ENCODE measurements at places on chromosomes 11 and 22.

- peak; percentile 24 for DNase-seq
These were observed 4.5 kb downstream of the MYEOV start for GRCh38 chr11:69298267-69299022.

GRCh38 chr22:47299863-47300697 is 537.6 kb downstream of the TBC1D22A start:
- no peak for DNase-seq

DNA sequence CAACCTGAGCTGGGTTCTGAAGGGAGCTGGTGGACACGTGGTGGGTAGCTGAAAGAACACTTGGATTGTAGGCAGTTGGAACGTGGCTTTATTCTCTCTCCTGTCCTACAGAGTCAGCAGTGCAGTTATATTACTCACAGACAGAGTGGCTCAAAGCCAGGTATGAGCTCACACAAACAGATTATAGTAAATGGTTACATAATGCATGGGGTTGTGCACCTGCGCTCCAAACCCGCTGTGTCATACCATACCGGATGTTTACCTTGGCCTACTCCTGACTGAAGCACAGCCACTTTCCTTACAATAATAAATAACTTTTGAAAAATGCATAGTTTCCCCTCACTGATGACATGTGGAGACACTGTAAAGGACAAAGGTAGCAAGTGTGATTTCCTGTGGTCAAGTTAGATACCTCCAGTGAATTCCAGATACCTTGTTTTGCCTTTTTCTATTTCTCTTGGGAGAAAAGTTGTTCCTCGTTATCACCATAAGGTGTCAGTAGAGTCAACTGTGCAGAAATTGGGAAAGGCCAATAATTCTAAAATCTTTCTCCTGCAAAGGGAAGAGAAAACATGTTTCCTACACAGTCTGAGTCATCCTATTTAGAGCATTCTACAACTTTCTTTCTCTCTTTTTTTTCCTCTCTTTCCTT is 13.5 kb downstream of the MS4A6A start:
- no peak for DNase-seq

GRCh38 chr11:129192150-129192549 is at the start of gene ARHGAP32:
ARHGAP32 (minus strand) TSS chr11:129192325; CDS start chr11:129192198, 127 bp downstream.
- DNase-seq: no peak

GRCh38 chr22:29726106-29726505 is 6.3 kb downstream of the CABP7 start:
- no peak for DNase-seq

DNA sequence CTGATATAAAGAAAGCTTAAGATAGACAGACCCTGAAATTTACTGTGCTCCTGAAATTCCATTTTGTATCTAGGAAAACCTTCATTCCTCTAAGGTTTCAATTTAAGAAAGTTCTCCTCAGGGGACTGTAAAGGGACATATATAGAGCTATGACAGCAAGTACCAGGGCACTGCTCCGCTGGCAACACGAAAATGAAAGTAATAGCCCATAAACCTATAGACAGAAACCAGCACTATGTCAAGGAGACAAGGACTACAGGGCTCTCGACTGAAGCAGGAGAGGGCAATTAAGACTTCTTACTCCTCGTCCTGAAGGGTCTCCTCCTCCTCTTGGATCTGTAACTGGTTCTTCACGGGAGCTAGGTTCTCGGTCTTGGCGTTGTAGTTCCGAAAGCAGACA is 6.9 kb downstream of the FEZ1 start:
- DNase-seq: no peak

DNA sequence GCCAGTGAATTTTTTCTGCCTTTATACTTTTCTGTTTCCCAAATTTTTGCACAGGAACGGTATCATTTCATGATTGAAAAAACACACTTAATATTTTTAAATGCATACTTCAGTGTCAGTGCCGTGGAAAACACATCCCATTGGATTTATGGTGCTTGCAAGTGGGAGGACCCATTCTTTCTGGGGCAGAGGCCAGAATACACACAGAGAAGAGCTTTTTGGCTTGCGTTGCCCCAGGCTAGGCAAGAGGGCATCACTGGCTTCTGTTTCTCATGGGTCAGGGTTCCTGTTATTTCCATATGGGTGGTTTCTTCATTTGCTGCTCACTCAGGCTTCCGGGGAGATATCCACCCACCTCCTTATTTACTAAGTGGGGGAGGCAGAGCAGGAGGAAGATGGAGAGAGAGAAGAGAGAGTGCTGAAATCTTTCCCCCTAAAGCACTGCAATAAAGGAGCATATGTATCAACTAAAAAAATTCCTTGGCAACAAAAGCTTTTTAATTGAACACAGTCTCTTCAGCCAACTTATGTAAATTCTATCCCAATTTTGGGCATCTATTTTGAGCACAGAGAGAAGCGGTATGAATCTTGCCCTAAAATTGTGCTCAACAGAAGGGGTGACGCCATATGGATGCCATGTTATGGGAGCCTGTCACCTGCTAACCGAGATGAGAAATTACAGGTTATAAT is 66.0 kb upstream of the KIRREL3 start:
- DNase-seq: no peak

DNA sequence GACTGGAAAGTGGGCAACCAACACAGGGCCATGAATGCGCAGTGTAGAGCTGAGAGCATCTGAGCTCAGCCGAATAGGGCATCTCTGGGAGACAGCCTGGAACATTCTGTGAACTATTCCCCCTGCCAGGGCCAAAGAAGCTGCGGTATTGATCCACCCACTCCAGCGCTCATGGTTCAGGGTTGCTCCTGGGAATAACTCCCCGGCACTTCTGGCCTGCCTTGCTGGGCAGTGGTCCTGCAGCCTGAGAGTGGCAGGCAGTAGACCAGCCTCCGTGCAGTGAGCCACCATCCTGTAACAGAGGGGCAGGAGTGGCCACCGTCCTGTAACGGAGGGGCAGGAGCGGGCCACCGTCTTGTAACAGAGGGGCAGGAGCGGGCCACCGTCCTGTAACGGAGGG is 12.2 kb downstream of the TMPRSS6 start:
- no peak for DNase-seq

DNA sequence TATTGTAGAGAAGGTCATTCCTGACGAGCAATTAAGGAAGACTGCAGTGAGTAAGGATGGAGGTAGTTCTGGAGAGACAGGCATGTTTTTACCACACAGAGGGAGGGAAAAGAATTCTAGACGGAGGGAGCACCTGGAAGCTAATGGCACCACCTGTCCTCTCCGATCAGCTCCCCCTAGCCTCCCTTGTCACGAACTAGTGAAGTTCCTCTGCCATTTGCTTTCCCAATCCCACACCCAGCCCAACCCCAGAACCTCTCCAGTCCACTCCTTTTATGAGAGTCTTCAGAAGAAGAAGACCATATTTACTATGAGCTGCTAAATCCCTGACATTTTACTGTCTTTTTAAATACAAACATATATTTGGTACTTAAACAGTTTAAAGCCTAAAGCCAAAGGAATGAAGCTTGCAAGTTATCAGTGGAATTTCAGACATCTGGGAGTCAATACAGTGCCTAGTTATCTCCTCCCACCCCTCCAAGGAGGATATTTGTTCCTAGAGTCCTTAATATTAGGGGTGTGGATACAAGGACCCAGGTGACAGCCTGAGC is 46.1 kb upstream of the HSPA8 start:
- no peak for DNase-seq

DNA sequence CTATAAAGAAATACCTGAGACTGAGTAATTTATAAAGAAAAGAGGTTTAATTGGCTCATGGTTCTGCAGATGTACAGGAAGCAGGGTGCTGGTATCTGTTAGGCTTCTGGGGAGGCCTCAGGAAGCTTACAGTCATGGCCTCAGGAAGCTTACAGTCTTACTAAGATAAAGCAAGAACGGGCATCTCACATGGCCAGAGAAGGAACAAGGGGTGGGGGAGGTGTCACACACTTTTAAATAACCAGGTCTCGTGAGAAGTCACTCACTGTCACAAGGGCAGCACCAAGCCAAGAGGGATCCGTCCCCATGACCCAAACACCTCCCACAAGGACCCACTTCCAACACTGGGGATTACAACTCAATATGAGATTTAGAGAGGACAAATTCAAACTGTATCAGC is 192.8 kb upstream of the B3GAT1 start:
- DNase-seq: no peak

GRCh38 chr22:25747245-25747944 is 5.4 kb downstream of the MYO18B start:
- no peak for DNase-seq

DNA sequence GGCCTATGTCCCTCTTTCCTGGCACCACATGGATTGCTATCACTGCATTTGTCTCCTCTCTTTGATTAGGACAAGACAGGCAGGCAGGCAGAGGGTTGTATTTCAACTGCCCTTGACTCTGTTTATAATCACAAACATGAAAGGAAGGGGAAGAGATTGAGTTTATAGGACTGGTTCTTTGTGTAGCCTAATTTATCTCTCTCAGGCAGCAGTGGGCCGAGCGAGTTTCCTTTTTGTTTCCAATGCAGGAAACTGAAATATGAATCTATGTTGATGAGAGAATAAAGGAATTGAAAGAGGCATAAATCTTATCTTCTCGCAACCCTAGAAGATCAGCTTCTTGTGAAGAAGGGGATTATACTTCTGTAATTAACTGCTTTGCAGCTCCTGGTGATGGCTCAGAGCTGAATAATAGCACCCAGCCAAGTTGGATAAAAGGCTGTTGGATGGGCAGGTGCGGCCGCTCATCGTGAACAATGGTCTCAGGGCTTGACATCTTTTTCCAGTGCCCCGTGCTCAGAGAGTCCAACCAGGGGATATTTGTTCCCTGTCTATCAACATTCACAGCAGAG is 80.6 kb upstream of the SYT13 start:
- DNase-seq: no peak

DNA sequence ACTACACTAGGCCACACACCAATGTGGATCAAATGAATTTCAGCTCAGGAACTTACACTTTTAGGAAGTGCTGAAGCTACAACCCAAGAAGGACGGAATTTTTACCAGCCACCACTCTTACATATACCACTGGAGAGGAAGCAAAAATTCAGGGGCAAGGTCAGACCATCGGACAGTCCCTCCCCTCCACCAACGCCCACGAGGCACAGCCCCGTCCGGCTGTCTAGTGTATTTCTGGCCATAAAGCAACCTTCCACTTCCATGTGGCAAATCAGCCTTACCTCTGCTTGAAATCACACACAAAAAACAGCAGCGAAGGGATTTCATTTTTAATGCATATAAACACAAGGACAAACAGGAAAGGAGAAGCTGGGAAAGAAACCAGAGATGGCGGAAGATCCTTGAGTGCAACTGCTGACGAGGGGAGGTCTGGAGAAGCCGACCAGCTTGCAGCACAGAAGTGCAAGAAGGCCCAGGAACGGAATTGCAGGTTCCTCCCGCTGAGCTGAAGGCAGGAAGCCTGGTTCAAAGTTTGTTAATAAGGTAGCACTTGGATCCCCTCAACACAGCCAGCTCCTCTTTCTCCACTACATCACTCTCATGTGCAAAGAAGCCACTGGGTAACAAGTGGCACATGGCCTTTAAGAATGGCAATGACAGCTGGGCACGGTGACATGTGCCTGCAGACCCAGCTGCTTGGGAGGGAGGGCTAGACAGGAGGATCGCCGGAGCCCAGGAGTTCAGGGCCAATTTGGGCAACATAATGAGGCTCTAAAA is 71.5 kb downstream of the SHANK2 start:
- DNase-seq: no peak

DNA sequence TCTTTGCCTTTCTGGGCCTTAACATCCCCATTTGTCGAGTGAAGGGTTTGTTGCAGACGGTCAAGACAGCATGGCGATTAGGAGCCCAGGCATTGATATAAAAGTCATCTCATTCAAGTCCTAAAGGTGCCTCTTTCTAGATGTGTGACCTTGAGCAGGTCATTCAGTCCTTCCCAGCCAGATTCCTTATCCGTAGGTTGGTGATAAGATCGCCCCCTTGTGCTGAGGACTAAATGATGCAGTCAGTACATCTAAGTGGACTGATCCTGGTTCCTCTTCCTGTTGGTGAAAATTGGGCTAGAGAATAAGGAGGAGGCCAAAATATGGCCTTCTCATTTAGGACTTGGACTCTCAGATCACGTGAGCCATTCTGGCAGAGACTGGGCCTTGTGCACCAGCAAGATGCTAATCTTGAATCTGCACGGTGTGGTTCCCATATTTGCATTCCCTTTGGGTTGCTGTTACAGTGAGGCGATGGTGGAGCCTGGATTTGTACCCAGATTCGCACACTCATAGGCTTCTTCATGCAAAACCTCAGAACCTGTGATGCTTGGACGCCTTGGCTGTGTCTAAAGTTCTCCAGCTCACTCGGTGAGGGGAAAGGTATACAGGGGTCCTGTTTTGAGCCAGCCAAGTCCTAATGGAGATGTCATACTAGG is 156.8 kb downstream of the MYO18B start:
- DNase-seq: no peak

DNA sequence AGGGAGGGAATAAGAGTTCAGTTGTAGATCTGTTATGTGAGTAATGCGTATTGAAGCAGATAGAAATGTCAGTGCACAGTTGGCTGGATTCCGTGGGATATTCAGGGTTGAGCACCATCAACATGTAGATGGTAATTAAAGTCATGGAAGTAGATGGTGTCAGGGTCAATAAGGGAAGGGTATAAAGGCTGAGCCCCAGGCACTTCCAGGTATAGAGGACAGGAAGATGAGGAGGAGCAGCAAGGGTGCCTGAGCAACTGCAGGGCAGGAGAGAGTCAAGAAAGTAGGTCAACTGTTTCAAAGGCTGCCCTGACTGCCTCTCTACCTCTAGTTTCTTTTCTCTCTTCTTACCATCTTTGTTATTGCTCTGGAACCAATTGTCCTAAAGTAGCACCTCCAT is 85.9 kb downstream of the MICAL2 start:
- DNase-seq: no peak

Measured in SIG-M5 (cell line).